ENCODE measurements at places on chromosomes 6 and 20.

DNA sequence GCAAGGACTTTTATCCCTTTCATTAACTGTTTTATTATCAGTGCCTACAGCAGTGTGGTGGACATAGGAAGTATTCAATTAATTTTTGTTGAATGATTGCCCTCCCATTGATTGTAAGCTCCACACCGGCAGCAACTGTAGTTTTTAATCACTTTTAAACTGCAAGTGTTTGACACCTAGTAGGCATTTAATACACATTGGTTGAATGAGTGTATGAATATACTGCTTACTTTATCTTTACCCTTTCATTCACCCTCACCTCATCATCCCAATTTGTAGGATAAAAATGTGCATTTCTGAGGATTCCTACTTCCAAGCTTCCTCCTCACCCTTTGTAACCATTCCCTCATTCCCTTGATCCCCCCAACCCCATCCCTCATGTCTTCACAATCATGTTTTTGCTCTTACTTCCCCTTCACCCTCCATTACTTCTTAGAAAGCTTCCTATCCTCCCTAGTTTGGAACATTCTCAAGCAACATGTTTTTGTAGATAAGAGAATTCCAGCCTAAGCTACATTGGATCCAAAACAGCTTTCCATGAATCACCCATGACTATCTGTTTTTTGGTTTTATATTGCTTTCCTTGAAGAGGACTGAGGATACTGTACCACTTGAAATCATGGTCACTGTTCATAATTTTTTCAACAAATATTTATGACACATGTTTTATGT is 955 bp upstream of the SLC26A8 start:
- no peak for DNase-seq

GRCh38 chr6:56984361-56984760 is 29.5 kb downstream of the BEND6 start:
- no peak for DNase-seq

- no peak for DNase-seq
Observed at GRCh38 chr6:84836366-84836765, 72.0 kb upstream of the TBX18 start.

GRCh38 chr6:161901740-161902426 is 628.0 kb upstream of the AGPAT4 start:
- DNase-seq = no peak

DNA sequence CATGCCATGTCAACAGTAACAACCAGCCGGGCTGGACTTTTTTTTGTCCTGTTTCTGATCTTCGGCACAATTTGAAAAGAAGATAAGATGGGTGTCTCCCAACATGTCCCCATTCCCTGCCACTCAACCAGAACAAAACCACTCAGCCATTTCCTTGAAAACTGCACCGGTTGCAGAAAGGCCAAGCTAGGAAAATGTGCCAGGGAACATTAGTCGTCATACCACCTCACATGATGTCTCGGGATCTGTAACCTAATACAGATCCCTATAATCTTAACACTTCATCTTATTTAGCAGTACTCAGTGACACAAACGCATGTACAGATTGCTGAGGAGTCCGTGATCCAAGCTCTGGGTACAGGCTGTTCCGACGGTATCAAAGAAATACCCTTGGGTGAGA is 46.5 kb downstream of the ALDH8A1 start:
- DNase-seq = no peak

- DNase-seq = peak; percentile 22
Observed at GRCh38 chr6:53437557-53438202, 88.9 kb upstream of the ELOVL5 start.

GRCh38 chr6:73030257-73030656 is 195.0 kb downstream of the KHDC1L start:
- peak; percentile 13 for DNase-seq

GRCh38 chr6:18249271-18249670 is 15.1 kb downstream of the DEK start:
- DNase-seq = no peak

GRCh38 chr20:1469306-1469905 is 2.8 kb upstream of the NSFL1C start:
- DNase-seq = no peak

DNA sequence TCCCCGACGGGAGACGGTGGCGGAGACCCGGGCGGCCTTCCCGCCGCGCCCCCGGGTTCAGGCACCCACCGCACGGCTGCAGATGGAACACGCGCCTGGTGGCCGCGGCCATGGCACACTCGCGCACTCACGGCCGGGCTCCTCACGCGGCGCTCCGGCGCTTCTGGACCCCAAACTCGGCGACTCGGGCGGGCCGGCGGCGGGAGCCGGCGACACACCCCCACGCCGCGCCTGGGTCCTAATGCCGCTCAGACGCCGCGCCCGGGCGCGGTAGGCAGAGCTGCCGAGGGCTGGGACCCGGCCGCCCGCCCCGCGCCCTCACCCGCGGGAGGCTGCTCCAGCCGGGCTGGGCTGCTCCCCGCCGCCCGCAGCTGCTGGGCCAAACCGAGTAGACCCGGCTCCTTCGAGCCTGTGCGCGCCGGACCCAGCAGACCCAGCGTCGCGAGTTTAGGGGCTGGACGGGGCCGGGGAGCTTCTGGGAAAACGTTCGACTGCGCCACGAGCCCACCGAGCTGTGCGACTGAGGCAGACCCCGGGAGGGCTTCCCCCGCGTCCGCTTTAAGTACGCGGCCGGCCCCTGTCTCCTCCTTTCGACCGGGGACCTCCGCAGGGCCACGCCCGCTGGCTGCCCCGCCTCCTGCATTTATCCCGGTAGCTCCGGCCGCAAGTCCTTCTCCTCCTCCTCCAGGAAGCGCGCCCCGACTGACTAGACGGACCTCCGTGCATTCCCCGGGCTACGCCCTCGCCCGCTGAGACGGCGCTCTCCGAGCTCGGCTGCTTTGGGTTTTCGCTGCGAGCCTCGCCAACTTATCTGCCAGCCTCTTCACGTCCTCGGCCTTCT is at the start of gene SLC4A11:
Gene SLC4A11, minus strand, starts transcription at position 165 of the 841 bp plus-strand sequence. Its CDS starts 53 bp downstream, at position 112.
- peak; percentile 89 for DNase-seq

- DNase-seq = no peak
Observed at GRCh38 chr6:163152701-163153100, 261.8 kb upstream of the QKI start.

- peak; percentile 40 for DNase-seq
Observed at GRCh38 chr6:31585491-31585890, 586 bp upstream of the LST1 start.

- no peak for DNase-seq
Observed at GRCh38 chr6:33790379-33790778, 1.4 kb upstream of the LEMD2 start.

GRCh38 chr20:51346686-51347485 is 195.6 kb downstream of the NFATC2 start:
- no peak for DNase-seq

DNA sequence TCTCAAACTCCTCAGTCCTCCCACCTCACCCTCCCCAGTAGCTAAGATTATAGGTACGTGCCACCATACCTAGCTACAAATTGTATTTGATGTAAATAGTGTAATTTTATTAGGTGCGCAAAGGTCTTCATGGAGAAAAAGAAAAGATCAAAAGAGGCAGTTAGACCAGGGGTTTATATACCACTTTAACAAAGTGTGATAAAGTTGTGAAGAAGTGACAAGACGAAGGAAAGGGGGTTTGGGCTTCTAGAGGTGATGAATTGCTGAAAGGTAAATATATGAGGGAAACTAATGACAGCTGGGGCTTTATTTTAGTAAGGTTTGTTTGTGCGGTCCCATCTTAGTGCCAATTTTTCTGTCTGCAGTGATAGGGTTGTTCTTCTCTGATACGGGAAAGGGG is 105.3 kb downstream of the CD24 start:
- DNase-seq = no peak

- DNase-seq = no peak
Observed at GRCh38 chr20:19777981-19778380, 19.9 kb downstream of the RIN2 start.

GRCh38 chr6:55277646-55278045 is 49.6 kb upstream of the GFRAL start:
- no peak for DNase-seq

DNA sequence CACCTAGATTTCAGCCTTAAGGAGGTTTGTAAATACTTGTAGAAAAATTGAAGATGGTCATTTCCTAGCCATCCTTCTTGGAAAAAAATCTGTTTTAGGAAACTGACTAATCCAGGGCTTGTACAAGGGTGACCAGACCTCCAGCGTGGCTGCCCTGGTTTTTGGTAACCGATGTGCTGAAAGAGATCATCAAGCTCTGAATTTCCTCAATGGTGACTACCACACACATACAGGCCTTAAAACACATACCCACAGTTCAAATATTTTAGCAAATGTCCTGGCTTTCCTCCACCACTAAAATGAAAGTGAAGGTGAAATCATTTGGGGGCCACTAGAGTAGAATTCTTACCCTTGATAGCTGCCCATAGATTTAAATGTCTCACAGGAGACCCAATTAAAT is 215.3 kb upstream of the SUPT3H start:
- DNase-seq = no peak

GRCh38 chr6:356828-357251 is 34.7 kb upstream of the IRF4 start:
- DNase-seq = peak; percentile 88

GRCh38 chr6:133504761-133505160 is 263.6 kb downstream of the EYA4 start:
- DNase-seq = no peak

GRCh38 chr20:1894471-1894950 is 696 bp upstream of the SIRPA start:
- peak; percentile 75 for DNase-seq

GRCh38 chr6:70289299-70289698 is 13.6 kb downstream of the COL9A1 start:
- no peak for DNase-seq

Data from GM20000 (cell line).